Hypothalamus (tissue), 51 donors: ENCODE measurements at places on chromosomes 16 and 17.

GRCh38 chr17:40150276-40150675 lies 9.9 kb downstream of the CASC3 start:
- no peak for DNase-seq

DNA sequence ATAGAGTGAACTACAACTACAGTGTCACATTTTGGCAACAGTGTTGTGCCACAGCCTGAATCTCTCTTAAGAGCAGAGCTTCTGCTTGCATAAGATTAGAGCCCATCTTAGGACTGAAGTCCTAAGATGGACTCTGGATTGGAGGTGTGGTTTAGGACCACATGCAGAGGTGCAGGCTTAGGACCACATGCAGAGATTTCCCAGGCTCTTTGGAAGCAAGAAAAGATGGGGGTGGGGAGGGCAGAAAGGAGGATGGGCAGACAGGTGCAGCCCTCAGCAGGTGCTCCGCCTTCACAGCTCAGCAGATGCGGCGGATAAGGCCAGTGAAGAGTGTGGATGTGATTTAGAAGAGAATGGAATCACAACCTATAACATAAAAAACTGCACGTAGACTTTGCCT lies 128.7 kb downstream of the TANGO6 start:
- DNase-seq, result no peak

- no peak for DNase-seq
Measured at GRCh38 chr17:30905742-30906100, 317 bp downstream of the TEFM start.

DNA sequence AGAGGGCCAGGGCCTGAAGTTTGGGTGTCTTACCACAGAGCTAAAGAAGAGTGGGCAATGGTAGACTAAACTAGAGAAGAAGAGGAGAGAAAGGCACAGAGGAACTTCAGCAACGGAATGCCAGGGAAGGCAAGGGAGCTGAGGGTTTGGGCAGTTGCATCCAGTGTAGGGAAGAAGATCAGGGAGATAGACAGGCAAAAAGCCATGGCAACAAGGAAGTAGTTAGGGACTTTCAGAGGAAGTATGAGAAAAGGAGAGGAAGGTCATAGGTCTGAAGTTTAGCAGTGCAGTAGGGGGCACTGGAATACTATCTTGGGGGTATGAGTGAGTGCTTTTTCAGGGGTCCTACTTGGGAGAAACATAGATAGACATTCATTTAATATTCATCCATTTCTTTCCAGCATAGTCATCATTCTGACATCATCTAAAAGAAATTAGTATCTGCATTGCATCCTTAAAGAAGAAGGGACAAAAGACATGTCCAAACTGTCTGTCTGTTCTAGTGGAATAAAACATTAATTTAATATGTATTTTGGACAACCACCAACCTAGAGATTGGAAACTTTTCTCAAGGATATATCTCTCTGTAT lies 2.2 kb upstream of the NF1 start:
- DNase-seq, result no peak

DNA sequence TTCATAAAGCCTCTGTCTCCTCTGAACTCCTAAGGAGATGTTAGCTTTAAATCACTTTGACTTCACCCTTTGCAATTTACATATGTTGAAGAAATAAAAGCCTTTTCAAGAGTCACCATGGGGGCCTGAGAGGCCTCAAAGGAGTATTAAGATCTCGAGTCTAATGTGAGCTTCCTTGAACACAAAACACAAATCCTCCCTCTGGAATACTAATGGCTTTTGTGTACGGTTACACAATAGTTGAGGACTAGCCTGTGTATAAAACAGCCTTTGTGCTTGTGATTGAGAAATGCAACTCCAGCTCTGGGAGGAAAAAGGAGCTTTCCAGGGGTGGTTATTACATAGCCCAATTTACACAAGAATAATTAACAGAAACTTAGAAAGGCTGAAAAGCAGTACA lies 1140.2 kb downstream of the CDH11 start:
- no peak for DNase-seq

DNA sequence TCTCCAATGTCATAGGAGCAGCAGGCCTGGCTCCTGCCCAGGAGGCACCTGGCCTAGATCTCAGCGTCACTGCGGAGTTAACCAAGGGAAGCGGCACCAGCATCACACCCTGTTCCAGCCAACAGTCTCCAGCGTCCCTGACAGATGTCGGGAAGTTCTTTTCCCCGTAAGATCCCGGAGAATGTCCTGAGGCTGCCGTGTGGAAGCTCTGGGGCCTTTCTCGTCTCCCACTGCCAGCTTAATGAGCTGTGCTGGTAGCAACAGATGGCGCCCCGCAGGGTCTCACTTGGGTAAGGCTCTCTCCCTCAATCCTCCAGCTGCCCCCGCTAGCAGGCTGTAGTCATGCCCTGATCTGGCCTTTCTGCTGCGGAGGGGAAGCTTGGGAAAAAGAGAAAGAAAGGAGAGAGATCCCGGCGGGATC lies 57.5 kb downstream of the MARCHF10 start:
- no peak for DNase-seq

GRCh38 chr17:8966926-8967325 lies 1.4 kb upstream of the PIK3R5 start:
- no peak for DNase-seq

- no peak for DNase-seq
Measured at GRCh38 chr17:71055128-71055527, 885.8 kb downstream of the KCNJ2 start.

DNA sequence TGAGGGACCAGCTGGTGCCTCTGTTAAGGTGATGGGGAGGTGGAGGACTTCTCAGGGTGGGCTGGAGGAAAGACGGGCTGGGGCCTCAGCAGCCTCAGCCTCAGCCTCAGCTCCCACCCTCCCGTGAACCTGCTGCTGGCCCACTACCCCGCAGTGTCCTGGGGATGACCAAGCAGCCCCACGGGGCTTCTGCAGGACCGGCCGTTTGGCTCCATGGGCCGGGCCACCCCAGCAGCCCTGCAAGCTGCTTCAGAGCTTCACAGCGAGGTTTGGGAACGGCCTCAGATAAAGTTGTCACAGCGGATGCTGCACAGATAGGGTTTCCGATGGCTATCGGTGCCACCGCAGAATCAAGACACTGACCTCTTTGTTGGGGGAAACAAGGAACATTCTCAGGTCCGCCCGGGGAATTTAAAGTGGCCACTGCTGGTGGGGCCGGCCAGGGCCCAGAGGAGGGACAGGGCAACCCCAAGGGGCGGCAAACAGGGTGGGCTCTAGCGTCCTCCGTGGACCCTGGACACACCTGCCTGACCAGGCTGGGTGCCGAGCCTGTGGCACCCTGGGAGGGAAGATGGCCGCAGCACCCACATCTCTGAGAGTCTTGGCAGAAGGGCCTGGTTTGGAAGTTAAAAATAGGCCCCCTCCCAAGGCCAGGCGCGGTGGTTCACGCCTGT lies 47.8 kb upstream of the ZC3H18 start:
- DNase-seq, result no peak

DNA sequence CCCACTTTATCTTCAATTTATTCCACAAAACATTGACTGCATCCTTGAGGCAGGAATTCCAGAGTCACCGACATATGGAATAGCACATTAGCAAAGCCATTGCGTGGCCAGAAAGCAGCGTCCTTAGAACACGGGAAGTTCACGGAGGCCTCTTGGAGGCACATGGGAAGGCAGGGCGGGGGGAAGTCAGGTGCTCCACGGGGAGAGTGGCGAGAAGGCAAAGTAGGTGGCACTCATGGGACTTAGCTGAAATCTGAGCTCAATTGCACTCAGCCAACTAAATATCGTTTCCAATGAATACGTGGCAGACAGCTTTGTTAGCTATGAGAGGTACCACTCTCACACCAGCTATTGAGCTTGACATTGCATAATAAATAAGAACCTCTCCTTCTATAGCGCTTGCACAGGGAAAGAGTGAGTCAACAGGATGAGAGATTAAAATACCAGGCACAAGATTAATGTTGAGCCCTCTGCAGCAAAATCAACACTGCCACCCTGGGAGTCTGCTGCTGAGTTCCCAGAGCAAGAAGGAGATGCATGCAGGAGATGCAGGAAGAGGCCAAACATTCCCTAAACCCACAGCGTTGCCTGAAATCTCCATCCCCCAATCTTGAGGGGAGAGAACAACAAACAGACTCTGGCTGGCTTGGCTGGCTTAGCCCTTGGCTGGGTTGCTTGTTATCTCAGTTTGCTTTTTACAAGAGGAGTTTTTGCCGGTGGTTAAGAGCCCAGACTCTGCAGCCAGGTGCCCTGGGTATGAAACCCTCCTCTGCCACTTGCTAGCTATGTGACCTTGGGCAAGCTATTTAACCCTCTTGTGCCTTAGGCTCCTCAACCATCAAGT lies 28.8 kb downstream of the ABCC12 start:
- no peak for DNase-seq

DNA sequence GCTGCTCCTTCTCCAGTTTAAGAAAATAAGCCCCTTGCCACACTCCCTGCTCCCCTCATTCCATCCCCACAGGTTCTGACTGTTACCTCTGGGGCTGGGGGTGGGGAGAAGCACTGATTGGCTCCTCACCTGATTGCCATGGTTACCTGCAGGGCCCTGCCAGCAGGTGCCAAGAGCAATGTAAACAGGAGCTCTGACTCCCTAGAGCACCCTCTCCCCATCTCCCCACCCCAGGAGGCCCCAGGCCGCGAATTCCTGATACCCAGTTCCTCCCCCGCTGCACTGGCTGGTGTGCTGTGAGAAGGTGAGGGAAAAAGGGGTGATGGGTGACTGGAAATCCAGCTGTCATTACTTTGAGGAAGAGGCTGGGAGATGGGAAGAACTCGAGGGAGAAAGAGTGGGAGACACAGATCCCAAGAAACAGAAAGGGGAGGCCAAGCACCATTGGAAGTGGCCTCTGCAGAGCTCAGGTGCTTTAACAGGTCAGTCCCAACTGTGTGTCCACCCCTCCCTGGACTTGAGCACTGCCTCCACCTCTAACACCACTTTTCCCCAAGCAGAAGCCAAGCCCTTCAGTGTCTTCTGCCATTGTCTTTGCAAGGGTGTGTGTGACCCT lies 4.5 kb downstream of the PCGF2 start:
- no peak for DNase-seq

DNA sequence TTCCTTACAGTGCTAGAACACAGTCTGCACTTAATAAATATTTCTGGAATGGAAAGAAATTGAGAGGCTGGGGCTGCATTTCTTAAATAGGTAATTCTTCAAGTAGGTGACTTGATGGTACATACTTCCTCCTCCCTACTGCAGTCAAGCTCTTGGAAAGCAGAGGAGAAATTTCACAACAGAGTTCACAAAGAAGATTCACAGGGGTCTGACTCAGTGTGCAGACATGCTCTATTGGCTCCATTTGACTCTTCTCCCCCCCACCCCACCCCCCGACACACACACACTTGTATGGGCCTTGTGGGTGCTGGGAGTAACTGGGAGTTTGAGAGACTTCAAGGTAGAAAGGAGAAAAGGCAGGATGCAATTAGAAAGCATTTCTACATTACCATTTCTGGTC lies 6.2 kb upstream of the MYOCD start:
- no peak for DNase-seq

GRCh38 chr17:34840750-34841149 lies 120.5 kb downstream of the CCT6B start:
- no peak for DNase-seq

DNA sequence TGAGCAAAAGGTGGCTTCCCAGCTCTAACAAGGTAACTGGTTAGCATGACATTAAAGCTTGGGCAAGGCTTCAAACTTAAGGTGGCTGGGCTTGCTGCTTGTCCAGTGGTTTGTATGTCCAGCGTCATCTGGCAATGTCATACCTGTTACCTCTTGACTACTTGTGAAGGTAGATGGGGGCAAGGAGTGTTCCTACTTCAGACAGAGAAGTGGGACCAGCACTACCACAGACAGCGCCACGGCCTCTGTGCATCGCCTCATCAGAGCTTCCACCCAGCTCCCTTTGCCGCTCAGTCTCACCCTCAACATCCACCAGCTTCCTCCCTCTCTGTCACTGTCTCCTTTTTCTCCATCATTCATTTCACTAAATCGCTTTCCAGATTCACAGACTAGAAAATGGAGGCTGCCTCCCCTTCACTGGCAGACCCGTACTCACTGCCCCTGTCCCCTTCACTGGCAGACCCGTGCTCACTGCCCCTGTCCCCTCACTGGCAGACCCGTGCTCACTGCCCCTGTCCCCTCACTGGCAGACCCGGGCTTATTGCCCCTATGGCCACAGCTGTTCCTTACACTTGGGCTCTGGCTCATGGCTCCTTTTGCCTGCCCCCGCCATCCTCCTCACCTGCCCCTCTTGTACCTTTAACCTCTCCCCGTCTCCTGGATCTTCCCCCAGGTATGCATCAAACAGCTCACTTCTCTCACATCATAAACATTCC lies 14.8 kb downstream of the CYB5D2 start:
- DNase-seq, result no peak

- no peak for DNase-seq
Measured at GRCh38 chr16:85055493-85056210, 28.1 kb downstream of the KIAA0513 start.

- DNase-seq, result no peak
Measured at GRCh38 chr17:55314784-55315491, 50.2 kb downstream of the HLF start.

DNA sequence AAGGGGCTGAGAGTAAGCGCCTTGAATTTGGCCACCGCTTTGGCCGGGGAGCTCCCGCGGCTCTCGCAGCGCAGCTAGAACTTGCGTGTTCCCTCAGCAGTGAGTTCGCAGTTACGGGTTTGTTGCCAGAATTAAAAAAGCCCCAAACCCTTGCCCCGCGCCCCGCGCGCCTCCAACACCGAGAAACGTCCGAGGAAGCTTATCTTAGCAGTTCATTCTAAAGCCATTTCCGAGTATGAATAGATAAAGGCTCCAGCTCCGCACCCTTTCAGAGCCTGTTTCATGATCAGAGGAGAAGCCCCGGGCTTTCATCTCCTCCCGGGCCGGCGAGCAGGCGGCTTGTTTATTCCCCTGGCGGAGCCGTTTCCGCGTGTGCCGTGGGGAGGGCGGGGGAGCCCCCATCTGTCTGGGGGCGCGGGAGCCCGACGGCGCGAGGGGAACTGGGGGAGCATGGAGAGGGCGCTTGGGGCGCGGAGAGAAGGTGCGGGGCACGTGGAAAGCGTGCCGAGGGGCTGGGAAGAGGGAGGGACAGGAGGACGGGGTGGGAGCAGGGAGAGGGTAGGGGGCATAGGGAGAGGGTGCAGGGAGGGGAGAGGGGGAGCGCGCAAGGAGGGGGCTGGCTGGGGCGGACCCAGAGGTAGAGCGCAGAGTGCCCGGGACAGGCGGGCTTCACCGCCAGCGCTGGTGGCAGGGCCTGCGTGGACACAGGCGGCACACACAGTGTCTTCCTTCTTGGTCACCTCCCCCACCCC lies 9.9 kb downstream of the TBX4 start:
- DNase-seq, result no peak

DNA sequence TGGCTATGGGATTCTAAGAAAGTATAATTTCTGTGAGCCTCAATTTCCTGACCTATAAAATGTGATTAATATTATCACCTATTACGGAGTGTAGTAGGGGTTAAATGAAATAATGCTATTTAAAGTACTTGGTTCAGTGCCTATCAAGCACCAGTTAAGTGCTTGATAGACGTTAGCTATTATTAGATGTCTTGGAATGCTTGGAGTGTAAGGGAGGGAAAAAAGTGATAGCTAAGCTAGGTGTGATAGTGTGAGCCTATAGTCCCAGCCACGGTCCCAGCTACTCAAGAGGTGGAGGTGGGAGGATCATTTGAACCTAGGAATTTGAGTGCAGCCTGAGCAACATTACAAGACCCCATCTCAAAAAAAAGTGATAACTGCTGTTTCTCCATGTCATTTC lies 7.5 kb downstream of the ORC6 start:
- DNase-seq, result no peak

GRCh38 chr16:20383106-20384029 lies 21.2 kb downstream of the PDILT start:
- DNase-seq, result peak; percentile 4

- DNase-seq, result no peak
Measured at GRCh38 chr17:8282345-8282744, 6.1 kb upstream of the RANGRF start.
